ENCODE measurements at places on chromosomes 1 and 21.
A peak's percentile ranks its signal among the peaks of the same experiment; 100 is the strongest.

DNA sequence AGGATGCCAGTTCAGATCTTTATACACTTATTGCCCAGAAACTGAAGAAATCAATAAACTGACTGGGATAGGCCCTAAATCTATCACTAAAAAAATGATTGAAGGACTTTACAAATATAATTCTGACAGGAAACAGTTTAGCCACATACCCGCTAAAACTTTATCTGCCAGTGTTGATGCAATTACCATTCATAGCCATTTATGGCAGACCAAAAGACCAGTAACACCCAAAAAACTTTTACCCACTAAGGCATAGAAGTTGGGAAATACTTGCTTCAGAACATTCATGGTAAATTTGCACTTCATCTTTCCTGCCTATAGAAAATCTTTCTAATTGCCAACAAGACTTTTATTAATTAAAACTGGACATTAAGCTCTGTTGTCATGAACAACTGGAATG is 15.0 kb upstream of the GPR25 start:
- no peak for DNase-seq

DNA sequence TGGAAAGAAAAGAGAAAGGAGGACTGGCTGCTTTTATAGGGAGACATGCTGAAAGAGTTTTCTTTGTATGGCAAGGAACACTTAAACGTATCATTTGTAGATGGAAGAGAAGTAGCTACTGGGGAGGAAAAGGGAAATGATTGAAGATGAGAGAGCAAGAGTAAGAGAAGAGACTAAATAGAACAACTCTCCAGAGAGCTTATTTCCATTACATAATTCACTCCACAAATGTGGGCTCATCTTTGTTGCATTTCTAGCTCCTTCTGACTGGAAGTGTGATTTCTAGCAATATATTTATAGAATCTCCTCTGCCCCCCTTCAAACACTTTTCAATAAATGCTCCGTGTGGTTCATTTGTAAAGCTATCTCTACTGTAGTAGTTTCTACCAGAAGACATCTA is 71.0 kb downstream of the ST6GALNAC5 start:
- no peak for DNase-seq

GRCh38 chr1:78831731-78832360 is 174.7 kb downstream of the ADGRL4 start:
- DNase-seq = peak; percentile 98

GRCh38 chr1:243489681-243490546 is 234.1 kb downstream of the SDCCAG8 start:
- DNase-seq = no peak

DNA sequence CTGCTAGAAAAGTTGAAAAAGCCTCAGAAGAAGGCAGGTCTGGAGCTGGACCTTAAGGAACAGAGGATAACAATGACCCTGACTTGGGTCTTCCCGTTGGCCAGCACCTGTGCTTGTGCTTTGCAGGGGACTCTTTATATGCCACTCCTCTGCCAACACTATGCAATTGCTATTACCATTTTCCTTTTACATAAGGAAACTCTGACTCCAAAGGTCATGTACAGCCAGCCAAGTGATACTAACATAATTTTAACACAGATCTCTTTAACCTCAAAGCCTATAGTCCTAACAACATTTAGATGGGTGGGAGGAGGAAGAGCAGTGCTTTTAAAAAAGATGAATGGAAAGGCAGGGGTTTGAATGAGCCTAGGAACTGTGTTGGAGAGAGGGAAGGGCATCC is 106.6 kb upstream of the RAB4A start:
- no peak for DNase-seq

DNA sequence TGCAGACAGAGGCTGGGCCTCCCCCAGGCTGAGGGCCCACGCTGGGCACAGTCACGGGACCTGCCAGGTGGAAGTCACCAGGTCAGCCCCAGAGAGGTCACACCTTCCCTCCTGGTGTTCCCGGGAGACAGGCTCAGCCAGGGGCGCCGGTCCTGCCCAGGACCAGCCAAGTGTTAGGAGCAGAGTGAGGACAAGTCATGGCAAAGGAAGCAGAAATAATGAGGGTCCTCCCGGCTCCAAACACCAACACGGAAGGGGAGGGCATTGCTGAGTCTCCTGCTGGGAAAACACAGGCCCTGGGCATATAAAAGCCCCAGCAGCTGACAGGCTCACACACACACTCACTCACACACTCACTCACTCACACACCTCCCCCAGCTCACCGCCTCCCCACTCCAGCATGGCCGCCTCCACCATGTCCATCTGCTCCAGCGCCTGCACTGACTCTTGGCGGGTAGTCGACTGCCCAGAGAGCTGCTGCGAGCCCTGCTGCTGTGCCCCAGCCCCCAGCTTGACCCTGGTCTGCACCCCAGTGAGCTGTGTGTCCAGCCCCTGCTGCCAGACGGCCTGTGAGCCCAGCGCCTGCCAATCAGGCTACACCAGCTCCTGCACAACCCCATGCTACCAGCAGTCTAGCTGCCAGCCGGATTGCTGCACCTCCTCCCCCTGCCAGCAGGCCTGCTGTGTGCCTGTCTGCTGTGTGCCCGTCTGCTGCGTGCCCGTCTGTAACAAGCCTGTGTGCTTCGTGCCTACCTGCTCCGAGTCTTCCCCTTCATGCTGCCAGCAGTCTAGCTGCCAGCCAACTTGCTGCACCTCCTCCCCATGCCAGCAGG is at the start of gene KRTAP10-10:
Gene KRTAP10-10, plus strand, starts transcription at position 339 of the 833 bp plus-strand sequence. Its CDS starts 62 bp downstream, at position 401.
- DNase-seq = no peak
